ENCODE measurements at places on chromosomes 4 and X.

- DNase-seq = no peak
These were observed 118.7 kb downstream of the KLHL8 start for GRCh38 chr4:87101543-87102199.

GRCh38 chr4:139560406-139561104 lies 4.5 kb upstream of the SETD7 start:
- no peak for DNase-seq

DNA sequence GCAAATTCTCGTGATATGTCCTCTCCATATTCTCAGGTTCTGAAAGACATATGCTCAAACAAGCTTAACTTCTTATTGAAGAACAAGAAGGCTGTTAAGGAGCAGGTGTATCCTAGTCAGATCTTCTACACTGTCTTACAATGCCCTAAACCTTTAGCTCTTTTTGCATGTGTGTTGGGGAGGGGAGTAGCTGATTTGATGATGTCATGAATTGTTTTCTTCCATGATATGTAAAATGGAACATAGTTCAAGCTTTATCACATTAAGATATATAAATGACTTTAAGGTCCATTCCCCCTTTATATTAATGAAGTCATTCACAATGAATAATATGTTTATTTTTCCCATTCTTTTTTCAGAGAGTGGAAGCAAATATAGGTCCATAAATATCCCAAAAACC lies 332.5 kb upstream of the FAM241A start:
- DNase-seq = no peak

GRCh38 chrX:132411310-132411977 lies 77.4 kb downstream of the MBNL3 start:
- DNase-seq = no peak

DNA sequence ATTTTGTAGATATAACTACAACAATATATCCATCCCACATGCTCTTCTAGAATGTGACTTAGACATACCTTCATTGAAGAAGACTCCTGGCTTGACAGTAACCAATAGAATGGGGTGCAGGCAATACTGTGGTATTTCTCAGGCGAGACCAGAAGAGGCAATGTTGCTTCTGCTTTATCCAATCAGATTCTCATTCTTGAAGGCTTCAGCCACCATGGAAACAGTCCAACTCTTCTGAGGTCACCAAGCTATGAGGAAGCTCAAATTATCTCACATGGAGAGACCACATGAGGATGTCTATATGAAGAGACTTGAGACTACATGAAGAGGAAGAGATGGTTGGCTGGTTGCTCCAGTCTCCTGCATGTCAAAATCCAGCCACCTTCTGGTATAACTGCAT lies 469.9 kb downstream of the PCDH10 start:
- DNase-seq = no peak

GRCh38 chr4:171035909-171036308 lies 777.3 kb upstream of the GALNTL6 start:
- DNase-seq = no peak

GRCh38 chrX:19811807-19812604 lies 75.4 kb downstream of the SH3KBP1 start:
- no peak for DNase-seq

DNA sequence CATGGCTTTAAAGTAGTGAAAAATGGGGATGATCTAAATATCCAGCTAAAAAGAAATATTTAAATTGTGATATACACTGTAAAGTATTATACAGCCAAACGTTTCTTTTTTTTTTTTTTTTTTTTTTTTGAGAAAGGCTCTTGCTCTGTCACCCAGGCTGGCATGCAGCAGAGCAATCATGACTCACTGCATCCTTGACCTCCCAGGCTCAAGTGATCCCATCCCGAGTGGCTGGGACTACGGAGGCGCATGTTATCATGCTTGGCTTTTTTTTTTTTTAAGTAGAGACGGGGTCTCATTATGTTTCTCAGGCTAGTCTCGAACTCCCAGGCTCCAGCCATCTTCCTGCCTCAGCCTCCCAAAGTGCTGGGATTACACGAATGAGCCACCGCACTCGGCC lies 17.1 kb downstream of the SMIM14 start:
- no peak for DNase-seq

- DNase-seq = no peak
These were observed 618.0 kb downstream of the STPG2 start for GRCh38 chr4:97525236-97525635.

DNA sequence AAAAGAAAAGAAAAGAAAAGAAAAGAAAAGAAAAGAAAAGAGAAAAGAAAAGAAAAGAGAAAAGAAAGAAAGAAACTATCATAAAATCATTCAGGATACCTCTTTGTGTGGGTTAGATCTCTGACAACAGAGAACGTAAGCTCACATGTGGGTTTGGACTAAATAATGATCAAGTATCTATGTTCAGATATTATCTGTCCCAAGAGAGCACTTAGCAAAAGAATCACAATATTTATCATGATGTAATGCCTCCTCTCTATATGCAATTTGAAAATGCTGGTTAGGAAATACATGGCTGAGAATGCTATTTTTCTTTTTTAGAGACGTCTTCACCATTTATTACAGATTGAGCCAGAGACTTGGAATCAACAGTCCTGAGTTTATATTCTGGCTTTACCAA lies 191.3 kb downstream of the KCNIP4 start:
- DNase-seq = no peak

GRCh38 chr4:41320278-41320677 lies 63.5 kb downstream of the UCHL1 start:
- no peak for DNase-seq

- no peak for DNase-seq
These were observed 99.5 kb upstream of the MXRA5 start for GRCh38 chrX:3445806-3446490.
